ENCODE measurements at places on chromosomes 6 and 20.

DNA sequence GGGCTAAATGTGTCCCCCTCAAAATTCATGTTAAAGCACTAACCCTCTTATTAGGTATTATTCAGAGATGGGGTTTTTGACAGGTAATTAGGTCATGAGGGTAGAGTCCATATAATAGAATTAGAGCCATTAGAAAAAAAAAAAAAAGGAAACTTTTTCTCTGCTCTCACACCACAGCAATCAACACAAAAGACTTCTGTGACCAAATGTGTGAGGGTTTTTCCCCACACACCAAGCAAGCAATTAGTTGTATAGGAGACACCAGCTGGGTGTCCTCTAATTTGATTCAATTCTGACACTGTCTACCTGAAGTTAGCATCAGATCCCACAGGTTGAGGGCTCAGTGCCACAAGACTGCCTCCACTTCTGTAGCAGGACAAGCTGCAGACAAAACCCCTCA is 64.6 kb upstream of the GMDS start:
- DNase-seq: no peak

DNA sequence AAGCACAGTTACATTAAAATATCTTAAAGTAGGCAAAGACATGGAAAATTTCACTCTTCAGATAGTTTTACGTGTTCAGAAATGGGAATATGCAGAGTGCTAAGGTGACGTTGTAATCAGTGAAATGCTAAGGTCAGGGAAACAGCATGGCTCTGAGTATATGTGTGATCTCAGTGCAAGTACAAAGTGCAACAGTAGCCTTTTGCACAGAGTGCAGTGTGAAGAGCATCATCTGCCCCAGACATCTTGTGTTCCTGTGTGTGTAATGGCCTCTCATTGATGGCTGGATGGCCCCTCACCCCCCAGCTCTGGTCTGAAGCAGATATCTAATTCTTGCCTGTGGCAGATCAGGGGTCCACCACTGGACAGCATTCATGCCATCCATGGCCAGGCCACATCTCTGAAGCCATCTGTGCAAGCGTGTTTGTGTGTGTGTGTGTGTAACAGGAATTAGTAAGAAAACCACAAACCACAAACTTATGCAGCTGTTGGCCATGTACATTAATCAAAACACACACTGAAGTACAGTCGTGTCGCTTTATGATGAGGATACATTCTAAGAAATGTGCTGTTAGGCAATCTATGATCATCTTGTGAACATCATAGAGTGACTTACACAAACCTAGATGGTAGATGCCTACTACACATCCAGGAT is 165.1 kb downstream of the RALGAPA2 start:
- DNase-seq: peak; percentile 5

DNA sequence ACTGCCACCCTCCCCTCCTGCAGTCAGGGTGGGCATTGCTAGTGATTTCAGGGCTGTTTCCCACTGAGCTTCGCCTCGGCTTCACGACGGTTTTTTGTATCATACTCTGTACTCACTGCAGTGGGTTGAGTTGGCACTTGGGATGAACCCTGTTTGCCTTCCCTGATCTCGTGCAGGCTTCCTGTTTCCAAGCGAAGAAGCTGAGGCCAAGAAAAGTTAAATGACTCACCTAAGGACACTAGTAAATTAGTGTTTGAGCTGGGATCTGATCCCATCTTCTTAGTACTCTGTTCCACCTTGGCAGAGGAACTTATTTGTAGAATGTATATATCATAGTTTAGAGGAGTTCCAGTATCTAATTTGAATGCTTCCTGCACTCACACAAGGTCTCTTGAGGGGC is 50.3 kb upstream of the VSTM2L start:
- DNase-seq: peak; percentile 16

- DNase-seq: no peak
Measured at GRCh38 chr6:48194596-48195295, 83.7 kb upstream of the PTCHD4 start.

DNA sequence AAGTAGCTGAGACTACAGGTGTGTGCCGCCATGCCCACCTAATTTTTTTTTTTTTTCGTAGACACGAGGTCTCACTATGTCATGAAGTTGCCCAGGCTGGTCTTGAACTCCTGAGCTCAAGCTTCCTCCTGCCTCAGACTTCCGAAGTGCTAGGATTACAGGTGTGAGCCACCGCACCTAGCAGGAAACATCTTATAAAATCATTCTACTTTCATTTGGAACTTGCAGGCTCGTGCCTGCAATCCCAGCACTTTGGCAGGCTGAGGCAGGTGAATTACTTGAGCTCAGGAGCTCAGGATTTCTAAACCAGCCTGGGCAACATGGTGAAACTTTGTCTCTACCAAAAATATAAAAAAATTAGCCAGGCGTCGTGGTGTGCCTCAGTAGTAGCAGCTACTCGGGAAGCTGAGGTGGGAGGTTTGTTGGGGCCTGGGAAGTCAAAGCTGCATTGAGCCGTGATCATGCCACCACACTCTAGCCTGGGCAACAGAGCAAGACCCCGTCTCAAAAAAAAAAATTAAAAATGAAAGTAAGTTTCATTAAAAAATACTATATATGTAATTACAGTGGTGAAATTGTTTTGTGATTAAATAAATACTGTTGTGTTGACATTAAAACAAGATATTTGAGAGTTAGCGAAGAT is 15.1 kb downstream of the MAPK14 start:
- DNase-seq: no peak

GRCh38 chr6:81769824-81770223 is 17.3 kb upstream of the TENT5A start:
- DNase-seq: peak; percentile 72

DNA sequence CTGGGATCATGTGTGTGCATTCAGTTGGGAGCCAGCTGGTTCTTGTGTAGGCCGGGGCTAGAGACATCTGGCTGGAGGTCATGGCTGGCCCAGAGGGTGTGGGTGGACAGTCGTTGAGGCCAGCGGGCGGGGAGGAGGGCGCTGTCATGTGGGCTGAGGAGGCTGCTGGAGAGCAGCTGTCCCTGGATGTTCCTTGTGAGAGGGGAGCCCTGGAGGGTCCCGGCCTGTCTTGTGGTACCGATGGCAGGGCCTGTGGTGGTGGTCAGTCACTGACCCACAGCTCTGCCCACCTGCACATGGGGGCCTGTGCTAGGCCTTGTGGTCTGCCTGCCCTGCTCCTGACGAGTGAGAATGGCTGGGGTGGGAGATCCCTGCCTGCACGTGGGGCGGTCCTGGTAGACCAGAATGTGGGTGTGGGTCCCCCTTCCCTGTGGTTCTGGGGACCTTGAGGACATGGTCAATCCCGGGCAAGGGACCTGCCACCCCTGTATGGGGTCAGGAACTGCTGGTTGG is 1.9 kb upstream of the C20orf204 start:
- no peak for DNase-seq

GRCh38 chr6:152329638-152330448 is 307.3 kb downstream of the SYNE1 start:
- DNase-seq: no peak

- DNase-seq: peak; percentile 94
Measured at GRCh38 chr6:149026530-149026942, 279.7 kb downstream of the UST start.

DNA sequence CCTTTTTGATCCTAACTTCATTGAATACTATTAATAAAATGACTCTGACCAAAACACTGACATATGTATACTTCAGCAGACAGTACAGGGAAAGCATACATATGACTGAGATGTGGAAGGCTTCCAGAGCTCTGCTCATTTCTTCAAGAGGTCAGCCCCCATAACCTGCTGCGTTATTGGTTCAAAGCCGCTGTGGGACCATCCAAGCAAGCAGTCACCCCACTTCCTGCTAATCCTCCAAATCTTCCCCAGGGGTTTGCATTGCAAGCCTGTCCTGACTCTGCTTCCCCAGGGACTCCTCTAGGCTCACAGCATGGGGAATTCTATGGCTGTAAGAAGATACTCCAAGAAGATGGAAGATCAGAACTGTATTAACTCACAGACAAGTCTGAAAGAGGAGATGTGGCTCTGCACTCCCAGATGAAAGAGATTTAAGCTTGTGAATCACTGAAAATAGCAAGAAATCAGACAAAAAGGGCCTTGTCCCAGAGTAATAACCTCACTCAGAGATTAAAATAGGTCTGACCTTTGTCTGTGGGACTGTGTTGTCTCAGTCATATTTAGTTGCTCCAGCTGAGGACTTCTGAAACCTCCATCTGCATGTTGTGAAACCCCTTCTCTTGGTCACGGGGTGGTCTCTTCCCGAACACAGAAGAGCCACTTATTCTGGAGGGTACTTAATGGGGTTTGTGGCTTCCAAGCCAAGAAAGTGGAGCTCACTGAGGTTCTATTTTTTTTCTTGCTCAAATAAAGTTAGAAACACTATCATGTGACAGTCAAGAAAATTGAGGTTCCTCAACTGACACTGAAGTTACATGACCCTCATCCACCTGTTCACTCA is 101.5 kb upstream of the MARCKS start:
- no peak for DNase-seq

GRCh38 chr6:75333676-75334200 is 49.1 kb upstream of the TMEM30A start:
- no peak for DNase-seq

GRCh38 chr6:52161689-52162438 is 24.3 kb upstream of the IL17A start:
- DNase-seq: no peak

- no peak for DNase-seq
Measured at GRCh38 chr20:46114449-46114848, 3.7 kb upstream of the CD40 start.

DNA sequence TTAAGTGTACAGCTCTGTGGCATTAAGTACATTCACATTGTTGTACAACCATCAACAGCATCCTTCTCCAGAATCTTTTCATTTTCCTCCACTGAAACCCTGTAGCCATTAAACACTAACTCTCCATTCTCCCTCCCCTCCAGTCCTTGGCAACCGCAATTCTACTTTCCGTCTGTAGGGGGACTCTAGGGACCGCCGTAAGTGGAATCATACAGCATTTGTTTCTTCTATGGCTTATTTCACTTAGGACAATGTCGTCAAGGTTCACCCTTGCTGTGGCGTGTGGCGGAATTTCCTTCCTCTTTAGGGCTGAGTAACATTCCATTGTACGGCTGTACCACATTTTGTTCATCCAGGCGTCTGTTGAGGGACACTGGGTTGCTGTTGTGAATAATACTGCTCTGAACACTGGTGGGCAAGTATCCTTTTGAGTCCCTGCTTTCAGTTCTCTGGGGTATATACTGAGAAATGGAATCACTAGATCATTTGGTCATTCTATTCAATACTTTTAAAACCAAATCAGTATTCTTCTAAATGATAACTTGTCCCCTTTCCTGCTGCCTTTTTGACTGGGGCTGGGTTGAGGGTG is 50.7 kb downstream of the PPP1R3G start:
- DNase-seq: peak; percentile 43

- DNase-seq: peak; percentile 6
Measured at GRCh38 chr6:164419099-164419498, 890.3 kb downstream of the C6orf118 start.

GRCh38 chr6:143068001-143068400 is 7.3 kb downstream of the AIG1 start:
- DNase-seq: peak; percentile 41

- DNase-seq: no peak
Measured at GRCh38 chr6:145583753-145584152, 151.6 kb downstream of the EPM2A start.

DNA sequence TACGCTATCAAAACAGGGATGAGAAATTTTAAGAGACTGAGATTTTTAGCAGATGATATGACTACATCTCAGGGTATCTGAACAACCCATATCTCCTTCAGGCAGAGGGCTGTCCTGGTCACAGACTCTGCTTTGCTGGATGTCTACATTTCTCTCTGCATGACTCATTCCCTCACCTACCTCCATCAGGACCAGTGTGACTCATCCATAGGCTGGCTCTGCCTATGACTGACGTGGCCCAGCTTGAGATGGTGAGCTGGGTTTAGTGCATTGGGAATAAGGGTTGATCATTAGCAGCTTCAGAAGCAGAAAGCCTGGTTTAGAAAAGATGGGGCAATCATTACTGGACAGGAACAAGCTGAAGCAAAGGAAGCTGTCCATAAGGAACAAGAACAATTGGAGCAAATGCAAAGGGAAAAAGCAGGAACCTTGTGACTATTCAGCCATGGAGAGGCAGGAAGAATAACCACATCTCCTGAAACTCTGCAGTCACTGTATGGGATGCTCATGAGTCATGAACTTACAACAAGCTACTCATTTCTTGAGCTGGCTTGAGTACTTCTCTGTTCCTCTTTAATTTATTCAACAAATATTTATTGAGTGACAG is 86.4 kb upstream of the CBLN4 start:
- no peak for DNase-seq

DNA sequence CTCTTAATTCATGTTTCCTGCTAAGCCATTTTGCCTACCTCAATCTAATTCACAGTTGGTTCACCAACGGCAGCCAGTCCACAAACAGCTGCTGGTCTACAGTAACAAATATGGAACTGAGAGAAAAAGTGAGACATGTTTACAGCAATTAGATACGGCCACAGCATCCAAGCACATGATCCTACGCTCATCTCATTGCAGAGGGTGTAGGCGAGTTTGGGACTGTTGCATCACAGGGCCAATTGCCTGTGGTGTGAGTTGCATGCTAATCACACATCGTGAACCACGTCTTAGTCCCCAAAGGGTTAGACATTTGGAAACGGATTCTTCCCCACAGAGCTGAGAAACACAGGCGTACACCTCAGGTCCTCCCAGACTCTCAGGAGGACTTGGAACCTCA is 166.9 kb downstream of the EYA2 start:
- DNase-seq: no peak

DNA sequence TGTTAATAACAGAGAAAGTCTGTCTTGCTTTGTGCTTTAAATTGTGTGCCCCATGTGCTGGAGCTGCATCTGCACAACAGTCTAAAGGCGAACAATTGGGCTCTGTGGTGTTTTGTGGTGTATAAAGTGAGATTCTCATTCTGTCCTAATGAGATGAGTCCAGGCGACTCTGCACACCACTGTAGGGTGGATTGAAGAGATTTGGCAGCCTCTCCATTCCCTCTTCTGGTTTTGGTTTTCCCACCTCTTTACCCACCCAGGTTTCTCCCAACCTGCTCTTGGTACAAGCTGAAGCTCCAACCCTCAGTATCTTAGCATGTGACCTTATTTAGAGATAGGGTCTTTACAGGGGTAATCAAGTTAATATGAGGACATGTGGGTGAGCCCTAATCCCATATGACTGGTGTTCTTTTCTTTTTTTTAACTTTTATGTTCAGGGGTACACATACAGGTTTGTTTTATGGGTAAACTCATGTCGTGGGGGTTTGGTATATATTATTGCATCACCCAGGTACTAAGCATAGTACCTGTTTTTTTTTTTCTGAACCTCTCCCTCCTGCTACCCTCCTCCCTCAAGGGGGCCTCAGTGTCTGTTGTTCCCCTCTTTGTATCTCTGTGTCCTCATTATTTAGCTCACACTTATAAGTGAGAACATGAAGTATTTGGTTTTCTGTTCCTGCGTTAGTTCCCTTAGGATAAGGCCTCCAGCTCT is 217.6 kb upstream of the DTNBP1 start:
- DNase-seq: no peak

- no peak for DNase-seq
Measured at GRCh38 chr6:42259841-42260395, 42.3 kb upstream of the MRPS10 start.

DNA sequence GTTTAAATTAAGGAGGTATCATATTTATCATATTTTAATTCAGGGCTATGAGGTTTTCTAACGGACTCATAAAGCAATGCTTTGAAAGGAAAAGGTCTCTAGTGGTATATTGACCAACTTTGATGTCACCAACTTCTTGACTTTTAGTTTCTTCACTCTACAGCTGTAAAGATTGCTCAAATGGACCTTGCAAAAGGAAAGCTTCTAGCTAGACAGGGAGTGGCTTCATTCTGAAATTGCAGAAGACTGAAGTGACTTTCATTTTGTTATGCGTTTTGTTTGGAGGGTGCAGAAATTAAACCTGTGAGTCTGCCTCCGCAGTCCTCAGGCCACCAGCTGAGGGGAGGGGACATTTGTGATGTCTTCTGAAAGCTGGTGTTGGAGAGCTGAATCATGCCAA is 95.7 kb downstream of the SLC24A3 start:
- DNase-seq: no peak
